CD4-positive, alpha-beta T cell treated with Interleukin-17A for 1 hour (primary cell): ENCODE measurements at places on chromosomes 2 and 18.

GRCh38 chr2:196520605-196521004 lies 118.9 kb upstream of the CCDC150 start:
- DNase-seq = no peak

DNA sequence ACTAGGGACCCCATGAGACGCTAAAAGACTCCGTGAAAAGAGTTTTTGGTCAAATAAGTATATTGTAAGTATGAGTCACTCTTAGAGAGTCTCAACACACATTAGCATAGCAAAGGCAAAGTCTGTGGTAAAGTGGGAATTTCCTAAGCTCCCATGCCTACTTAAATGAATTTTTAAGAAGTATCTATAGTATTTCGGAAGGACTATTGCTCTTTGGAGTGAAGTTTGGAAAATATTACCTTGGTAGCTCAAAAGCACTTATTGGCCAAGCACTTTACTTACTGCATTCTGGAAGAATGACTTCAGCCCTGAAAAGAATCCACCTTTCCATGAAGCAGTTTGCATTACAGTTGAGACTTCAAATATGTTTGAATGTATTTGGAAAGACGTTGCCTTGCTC lies 57.1 kb downstream of the CAVIN2 start:
- no peak for DNase-seq

DNA sequence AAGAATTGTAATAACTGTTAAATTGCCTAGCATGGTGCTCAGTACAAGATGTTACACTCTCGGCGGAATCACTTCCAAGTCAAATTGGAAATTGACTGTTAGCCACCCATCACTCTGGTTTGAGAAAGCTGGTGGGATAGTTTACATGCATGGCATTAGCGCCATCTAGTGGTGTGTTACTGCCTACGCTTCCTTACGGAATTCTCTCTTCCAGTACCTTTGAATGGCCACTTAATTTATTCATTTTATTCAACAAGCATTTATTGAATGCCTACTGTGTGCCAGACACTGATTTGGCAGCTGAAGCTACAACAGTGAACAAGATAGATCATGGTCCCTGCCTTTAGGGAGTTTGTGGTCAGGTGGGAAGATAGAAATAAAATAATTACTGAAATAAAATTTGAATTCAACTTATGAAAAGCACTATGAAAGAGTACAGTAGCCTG lies 171.2 kb downstream of the TMEM247 start:
- peak; percentile 81 for DNase-seq

DNA sequence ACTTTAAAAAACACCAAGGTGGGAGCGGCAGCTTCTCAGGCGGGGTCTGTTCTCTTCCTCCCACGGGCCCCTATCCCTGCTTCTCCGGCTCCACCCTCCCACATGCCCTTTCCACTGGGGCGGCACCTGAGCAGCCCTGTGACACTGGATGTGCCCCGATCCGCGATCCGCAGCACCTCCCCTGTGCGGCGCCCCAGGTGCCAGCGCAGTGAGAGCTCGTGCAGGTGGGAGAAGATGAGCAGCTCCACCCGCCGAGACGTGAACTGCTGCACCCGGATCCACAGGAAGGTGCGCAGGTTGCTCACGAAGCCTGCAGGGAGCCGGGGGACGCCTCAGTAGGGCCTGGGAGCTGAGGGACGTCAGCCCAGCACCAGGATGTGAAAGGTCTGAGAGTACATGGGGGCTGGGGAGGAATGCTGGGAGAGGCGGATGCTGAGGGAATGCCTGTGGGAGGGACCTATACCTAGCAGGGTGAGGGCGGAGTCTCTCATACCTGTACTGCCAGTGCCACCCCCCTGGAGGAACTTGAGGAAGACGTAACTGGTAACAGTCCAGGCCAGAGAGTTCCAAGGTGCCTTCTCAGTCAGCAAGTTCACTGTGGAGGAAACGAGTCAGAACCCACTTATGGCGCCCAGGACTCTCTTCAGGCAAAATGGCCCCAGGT lies 2.8 kb downstream of the ABCB6 start:
- DNase-seq = no peak

DNA sequence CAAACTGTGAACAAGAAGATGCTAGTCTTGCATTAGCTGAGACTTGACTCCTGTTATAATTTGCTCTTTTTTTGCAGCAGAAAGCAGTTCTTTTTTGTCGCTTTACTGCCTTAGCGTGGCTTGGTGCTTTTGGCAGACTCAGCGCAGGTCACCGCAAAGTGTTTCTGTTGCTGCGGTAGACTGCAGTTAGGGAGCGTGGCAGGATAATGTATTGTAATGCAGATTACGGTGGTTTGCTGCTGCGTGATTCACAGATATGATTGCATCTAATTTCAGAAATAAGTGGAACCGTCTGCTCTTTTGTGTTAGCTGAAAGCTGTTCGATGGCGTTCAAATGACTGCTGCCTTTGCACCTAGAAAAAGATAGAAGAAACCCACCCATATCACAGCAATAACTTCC lies 131.6 kb upstream of the SATB2 start:
- no peak for DNase-seq

GRCh38 chr2:233828546-233829192 lies 25.7 kb downstream of the HJURP start:
- no peak for DNase-seq

DNA sequence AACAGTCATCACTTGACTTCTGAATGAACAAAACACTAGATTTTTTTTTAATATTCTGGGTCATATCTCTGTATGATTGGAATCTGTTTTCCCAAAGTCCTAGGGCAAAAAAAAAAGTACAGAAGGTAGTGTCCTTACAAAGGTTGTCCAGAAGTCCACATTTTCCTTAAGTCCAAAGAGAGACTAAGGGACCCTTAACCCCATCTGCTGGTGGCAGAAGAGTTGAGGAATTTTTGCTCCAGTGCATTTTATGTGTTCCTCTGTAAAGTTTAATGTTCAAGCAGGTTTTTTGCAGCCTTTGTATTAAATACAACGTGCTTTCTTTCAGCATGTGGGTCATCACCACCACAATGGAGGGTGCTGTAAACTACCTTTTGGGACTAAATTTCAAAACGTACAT lies 215.9 kb downstream of the SP3 start:
- no peak for DNase-seq

GRCh38 chr2:174787487-174788205 lies 23.4 kb upstream of the CHRNA1 start:
- no peak for DNase-seq

GRCh38 chr2:8028981-8029380 lies 652.9 kb upstream of the ID2 start:
- DNase-seq = no peak

GRCh38 chr2:85457877-85458316 lies 39.4 kb downstream of the SH2D6 start:
- DNase-seq = no peak

DNA sequence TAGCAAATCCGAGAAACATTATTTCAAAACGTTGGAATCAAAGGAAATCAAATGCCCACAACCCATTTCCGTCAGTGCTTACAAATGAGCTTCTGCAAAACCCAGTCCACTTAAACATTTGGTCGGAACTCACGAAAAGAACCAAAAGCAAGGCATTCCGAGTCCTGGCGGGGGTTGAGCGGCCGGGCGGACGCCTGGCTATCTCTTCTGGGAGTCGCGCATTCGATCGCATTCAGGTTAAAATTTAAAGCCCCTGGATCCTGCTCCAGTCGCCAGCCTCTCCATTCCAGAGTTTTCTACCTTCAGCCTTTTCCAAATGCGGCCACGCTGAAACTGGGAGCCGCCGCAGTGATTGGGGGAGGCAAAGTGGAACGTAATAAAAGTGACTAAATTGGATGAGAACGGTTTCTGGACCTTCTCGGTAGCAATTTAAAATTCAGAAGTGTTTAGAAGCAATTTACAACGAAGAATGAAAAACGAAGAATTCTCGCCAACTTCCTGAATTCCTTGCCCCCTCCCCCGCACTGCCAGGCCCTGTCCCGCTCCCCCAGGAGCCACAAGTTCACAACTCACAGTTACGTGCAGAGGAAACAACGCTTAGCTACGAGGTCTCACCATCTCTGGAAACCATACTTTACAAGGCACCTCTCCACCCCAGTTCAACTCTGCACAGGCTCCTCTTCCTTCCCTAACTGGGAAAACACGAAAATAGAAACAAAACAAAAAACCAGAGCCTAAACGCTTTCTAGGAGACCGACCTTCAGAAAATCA lies 1.7 kb upstream of the GATA6 start:
- DNase-seq = no peak

- DNase-seq = no peak
Observed at GRCh38 chr2:204407204-204408014, 137.9 kb upstream of the PARD3B start.

DNA sequence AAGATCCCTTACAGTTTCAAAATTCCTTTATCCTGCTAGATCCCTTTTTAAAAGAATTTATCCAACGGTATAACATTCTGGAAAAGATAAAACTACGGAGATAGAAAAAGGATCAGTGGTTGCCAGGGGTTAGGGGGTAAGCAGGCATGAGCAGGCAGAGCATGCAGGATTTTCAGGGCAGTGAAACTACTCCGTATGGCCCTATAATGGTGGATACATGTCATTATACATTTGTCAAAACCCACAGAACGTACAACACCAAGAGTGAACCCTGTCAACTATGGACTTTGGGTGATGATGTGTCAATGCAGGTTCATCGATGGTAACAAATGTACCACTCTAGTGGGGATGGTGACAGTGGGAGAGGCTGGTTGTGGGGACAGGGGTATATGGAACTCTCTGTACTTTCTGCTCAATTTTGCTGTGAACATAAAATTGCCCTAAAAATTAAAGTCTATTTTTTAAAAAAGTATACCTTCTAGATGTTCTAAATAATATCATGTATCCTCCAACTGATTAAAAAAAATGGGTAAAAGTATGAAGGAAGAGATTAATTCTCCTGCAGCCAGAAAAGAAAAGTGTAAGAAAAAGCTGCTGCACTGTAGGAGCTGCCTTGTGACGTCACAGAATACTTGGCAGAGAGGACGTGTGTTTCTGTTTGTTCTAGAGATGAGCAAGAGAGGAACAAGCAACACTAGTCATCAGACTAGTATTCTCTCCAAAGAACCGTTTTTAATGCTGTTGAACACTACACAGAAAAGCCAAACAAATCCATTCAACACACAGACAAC lies 23.6 kb downstream of the ANKRD44 start:
- DNase-seq = peak; percentile 82

- no peak for DNase-seq
Observed at GRCh38 chr18:61929881-61930640, 37.3 kb upstream of the RNF152 start.

DNA sequence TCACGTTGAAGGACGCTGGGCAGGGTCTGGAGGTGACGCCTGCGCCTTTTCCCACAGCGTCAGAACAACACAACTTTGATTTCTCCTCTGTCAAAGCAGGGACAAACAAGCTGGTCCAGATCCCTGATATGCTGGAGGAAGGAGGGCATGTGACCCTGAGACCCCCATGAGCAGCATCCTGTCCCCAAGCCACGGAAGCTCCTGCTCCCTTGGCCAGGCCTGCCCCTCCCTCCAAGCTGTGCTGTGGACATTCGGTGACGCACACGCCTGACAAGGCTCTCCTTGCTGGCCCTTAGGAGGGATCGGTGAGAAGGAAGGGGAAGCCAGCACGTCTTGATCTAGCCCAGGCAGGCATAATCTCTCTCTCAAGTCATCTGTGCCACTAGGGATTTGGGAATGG lies 11.3 kb downstream of the MLPH start:
- no peak for DNase-seq

GRCh38 chr2:131641414-131642206 lies 113.9 kb downstream of the CCDC74A start:
- DNase-seq = no peak

- DNase-seq = no peak
Observed at GRCh38 chr2:240727913-240728312, 36.2 kb downstream of the AQP12A start.

DNA sequence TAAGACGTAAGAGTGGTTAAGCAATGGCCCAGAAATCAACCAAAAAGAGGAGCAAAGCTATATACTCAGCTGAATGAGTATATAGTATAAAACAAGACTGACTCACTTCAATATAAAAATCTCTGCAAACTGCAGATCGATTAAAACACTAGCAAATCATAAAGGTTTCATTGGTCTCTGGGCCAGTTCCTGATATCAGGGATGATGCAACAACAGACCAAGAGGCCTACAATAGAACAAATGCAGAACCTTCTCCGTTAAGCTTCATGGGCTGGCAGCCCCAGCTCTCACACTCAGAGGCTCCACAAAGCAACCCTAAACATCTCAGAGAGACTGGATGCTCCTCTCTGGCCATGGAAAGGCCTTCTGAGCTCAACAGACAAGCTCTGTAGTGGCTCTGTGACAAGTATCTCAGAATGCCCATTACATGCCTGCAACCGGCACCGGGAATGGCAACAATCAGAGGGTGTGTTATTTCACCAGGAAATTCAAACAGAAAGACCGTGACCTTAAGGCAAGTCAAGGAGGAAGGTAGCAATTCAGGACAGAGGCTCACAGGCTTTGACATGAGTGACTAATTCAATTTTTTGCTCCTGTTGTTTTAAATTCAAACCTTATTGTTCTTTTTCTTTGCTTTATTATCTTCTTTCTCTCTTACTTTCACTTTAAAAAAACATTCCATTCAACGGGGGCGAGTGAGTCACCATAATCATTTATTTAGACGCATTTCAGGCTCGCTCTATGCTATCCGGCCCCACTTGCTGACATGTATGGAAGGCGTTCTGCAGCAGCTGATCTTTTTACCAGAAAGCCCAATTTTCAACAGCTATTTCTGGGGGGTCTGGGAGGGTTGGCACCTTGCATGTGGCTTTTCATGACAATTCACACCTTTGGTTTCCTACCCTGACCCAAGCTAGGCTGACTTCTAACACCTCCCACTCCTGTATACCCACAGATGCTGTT lies 15.1 kb downstream of the CYRIA start:
- peak; percentile 11 for DNase-seq

DNA sequence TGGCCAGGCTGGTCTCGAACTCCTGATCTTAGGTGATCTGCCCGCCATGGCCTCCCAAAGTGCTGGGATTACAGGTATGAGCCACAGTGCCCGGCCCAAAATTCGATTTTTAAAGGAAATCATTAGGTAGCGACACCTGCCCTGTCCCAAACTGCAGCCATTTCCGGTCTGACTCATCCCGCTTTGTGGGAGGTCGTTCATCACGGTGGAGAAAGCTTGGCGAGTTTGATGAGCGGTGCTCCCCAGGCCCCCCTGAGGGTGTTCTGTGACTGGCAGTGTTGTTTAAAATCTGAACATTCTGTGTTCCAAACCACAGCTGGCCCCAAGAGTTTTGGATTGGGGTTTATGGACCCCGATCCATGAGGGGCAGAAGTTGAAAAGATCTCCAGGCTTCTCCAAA lies 53.0 kb upstream of the GLI2 start:
- DNase-seq = no peak

GRCh38 chr2:172430678-172431077 lies 3.3 kb downstream of the ITGA6 start:
- no peak for DNase-seq
